ENCODE measurements at places on chromosomes 3 and 15.

GRCh38 chr3:43294975-43295374 is 8.6 kb downstream of the SNRK start:
- no peak for DNase-seq

DNA sequence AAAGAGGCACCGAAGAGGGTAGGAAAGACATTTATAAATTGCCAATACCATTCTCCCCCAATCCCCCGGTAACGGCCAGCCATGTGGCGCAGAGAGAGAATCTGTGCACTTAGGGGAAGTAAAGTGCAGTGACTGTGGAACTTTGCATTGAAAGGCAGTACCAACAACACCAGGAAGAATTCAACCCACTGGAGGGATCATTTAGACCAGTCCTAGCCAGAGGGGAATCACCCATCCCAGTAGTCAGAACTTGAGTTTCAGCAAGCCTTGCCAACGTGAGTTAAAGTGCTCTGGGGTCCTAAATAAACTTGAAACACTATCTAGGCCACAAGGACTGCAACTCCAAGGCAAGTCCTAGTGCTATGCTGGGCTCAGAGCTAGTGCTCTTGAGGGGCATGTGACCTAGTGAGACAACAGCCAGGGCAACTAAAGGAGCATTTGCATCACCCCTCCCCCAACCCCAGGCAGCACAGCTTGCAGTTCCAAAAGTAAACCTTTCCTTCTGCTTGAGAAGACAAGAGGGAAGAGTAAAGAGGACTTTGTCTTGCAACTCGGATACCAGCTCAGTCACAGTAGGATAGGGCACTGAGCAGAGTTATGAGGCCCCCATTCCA is 15.0 kb downstream of the CEP70 start:
- DNase-seq: no peak

GRCh38 chr3:126127452-126127851 is 43.5 kb upstream of the SLC41A3 start:
- no peak for DNase-seq

GRCh38 chr15:73751511-73751898 is 1.6 kb downstream of the INSYN1 start:
- no peak for DNase-seq

- no peak for DNase-seq
Measured at GRCh38 chr15:78047761-78048627, 29.5 kb downstream of the TBC1D2B start.
